ENCODE measurements at places on chromosomes 13 and 19.
A peak's percentile ranks its signal among the peaks of the same experiment; 100 is the strongest.

DNA sequence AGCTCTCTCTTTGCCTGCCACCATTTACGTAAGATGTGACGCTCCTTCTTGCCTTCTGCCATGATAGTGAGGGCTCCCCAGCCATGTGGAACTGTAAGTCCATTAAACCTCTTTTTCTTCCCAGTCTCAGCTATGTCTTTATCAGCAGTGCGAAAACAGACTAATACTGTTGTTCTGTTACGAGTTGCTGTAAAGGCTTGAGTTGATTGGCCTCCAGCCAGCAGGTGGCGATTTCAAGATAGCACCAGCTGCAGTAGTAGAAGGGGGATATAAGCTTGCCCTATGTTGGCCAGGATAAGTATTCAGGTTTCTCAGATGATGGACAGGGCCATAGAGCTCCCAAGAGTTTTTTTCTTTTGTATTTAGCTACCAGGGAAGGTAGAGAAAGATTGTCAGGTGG lies 385.5 kb downstream of the MZT1 start:
- no peak for DNase-seq

DNA sequence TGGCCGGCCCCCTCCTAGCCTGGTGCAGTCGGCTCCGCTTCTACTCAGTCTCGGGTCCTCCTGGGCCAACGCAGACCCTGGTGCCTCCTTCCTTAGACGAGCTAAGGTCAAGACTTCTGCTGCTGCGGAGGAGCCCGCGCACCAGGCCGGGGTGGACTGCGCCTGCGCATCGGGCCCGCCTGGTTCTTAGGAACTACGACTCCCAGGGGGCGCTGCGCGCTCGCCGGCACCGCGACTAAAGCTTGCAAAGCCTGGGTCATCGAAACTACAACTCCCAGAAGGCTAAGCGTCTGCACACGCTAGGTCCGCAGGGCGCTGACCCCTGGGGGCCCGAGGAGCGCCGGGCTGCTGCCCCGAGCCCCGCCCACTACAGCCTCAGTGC lies at the start of gene ZNF835:
Gene ZNF835, minus strand, starts transcription at position 145 of the 382 bp plus-strand sequence. CDS start 6,559 bp downstream, outside the sequence.
- DNase-seq = no peak

- peak; percentile 56 for DNase-seq
These were observed 4.0 kb downstream of the EBI3 start for GRCh38 chr19:4233282-4233853.

- DNase-seq = no peak
These were observed 21.2 kb downstream of the PCID2 start for GRCh38 chr13:113187263-113187669.

DNA sequence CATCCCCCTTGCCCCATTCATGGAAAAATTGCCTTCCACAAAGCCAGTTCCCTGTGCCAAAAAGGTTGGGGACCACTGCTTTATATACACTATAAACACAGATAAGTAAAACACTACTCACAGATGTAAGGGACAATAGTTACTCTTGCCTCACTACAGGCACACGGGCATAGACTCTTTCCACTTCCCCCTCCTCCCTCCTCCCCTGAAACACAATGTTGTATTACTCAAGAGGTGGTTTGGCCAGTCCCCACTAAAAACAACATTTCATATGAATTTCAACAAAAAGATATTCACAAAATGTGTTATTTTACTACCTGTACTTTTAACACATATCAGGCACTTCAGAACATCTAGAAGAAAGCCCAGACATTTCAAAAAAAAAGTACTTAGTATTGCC lies 45.1 kb downstream of the EPSTI1 start:
- no peak for DNase-seq

- no peak for DNase-seq
These were observed 32.3 kb upstream of the MATK start for GRCh38 chr19:3818466-3818865.

GRCh38 chr13:109465148-109465547 lies 321.2 kb downstream of the IRS2 start:
- no peak for DNase-seq

DNA sequence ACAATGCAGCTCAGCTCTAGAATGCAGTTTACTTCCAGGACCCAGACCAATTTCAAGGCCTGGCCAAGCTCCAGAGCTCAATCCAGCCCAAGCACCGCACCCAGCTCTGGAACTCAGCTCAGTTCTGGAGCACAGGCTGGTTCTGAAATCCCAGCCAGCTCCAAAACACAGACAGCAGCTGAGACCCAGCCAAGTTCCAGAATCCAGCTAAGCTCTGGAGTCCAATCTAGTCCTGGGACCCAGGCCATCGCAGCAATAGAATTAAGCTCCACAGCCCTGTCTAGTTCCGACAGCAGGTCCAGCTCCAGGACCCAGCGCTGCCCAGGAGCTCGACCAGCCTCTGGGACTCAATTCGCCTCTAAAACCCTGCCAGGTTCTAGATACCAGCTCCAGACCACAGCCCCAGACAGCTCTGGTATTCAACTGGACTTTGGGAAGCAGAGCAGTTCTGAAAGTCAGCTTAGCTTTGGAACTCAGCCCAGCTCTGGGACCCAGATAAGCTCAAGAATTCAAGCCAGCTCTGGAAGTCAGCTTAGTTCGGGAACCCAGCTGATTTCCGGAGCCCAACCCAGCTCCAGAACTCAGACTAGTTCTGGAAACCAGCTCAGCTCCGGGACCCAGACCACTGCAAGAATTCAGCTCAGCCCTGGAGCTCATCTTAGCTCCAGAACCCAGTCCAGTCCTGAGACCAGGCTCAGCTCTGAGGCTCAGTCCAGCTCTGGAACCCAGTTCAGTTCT lies 6.8 kb downstream of the GIPC3 start:
- no peak for DNase-seq

DNA sequence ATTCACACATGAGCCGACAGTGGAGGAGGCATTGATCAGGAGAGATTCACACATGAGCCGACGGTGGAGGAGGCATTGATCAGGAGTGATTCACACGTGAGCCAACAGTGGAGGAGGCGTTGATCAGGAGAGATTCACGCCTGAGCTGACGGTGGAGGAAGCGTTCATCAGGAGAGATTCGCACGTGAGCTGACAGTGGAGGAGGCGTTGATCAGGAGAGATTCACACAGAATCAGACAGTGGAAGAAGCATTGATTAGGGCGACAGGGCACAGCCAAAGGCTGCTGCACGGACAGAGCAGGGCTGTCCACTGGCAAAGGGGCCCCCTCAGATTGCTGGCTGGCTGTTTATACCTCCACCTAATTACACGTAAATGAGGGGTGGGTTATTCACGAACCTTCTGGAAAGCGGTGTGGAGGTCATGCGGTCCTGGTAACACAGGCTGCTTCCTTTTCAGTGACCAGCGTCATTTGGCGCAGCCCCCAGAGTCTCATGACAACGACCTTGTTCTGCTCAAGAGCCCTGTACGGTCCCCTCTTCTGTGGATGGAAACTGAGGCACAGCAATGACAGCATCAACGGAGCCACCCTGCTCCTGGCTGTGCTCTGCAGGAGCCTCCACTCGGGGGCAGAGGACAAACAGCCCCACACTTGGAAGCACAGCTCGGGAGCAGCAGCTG lies 50.6 kb upstream of the GAS6 start:
- DNase-seq = no peak

DNA sequence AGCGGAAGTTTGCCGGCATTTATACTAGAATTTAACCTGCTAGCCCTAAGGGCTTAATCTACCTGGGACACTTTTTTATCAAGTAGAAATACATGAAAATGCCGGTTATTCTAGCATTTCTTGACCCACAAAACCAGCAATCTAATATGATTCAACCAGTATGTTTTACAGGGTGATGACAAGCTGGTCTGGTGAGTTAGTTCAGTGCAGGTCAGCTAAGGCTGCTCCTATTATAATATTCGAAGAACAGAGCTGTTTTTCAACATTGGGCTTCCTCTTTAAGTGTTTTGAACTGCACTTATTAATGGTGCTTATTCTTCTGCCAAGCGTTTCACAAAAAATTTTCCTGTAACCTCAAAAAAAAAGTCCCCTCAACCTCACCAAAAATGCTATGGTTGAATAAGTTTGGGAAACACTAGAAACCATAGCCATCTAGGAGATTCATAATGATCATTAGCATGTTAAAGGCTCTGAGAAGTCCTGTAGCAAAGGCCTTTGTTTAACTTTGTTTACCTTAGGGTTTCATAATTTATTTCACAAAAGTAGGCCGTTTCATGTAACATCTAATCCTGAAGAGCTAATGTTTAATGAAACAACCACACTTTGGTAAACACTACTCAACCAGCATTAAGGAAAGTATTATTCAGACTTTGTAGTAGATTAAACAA lies 526.6 kb downstream of the KLF12 start:
- no peak for DNase-seq
